Stimulated activated CD4-positive, alpha-beta T cell treated with anti-CD3 and anti-CD28 coated beads, Interleukin-15, amount 100 ng/mL, for 48 hours (primary cell): ENCODE measurements at places on chromosomes 12 and 14.

- no peak for DNase-seq
Observed at GRCh38 chr12:57469296-57470164, 9.9 kb downstream of the GLI1 start.

DNA sequence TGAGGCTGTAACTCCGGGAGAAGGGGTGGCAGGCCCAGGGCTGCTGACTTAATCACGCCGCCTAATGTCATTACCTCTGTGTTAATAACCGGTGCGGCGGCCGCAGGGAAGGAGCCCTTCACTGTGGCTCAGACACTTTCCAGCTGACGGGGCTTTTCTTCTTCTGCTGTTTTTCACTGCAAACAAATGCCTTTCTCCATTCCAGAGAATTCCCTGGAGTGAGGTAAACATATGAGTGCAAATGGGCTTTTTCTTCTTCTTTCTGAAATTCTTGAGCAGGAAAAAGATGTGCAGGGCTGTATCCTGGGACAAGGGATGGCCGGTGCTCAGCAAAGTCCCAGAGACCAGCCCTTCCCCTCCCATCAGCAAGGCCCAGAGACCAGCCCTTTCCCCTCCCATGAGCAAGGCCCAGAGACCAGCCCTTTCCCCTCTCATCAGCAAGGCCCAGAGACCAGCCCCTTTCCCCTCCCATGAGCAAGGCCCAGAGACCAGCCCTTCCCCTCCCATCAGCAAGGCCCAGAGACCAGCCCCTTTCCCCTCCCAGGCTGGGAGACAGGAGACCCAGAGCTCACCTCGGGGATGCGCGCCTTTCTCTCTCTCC lies 33.4 kb upstream of the FAM181A start:
- DNase-seq, result no peak

GRCh38 chr12:46609273-46609623 lies 216.5 kb downstream of the SLC38A4 start:
- no peak for DNase-seq

- DNase-seq, result no peak
Observed at GRCh38 chr12:1590221-1590979, 4.0 kb downstream of the FBXL14 start.

GRCh38 chr12:49233842-49234526 lies 30.9 kb upstream of the TUBA1C start:
- DNase-seq, result peak; percentile 26

DNA sequence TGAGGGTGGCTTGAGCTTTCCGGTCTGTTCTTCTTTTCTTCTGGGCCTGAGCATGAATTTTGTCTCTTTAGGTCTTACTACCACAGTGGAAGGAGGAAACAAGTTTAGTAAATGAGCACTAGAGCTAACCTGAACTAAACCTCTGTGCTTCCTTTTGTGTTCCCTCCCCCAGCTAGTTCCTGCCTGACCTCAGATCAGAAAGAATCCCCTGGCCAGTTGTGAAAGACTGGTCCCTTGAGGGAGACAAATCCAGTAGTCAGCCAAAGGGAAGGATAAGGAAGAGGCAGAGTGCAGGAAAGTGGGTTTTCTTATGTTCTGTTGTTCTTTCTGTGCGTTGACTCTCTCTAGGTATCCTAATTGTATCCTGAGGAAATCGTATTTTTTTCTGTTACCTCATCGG lies 17.5 kb downstream of the ZNF664 start:
- DNase-seq, result no peak

GRCh38 chr12:128853600-128854197 lies 421 bp downstream of the GLT1D1 start:
- no peak for DNase-seq

DNA sequence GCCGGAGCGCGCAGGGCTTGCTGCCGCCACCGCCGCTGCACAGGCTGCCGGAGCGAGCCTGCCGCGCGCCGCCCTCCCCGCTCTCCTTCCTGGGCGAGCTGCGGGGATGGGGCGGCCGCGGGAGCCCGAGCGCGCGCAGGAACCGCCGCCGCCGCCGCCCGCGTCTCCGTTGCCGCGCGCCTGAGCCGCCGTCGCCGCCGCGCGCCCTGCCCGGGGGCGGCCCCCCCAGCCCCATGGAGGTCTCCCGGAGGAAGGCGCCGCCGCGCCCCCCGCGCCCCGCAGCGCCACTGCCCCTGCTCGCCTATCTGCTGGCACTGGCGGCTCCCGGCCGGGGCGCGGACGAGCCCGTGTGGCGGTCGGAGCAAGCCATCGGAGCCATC lies 352 bp downstream of the PLXNC1 start:
- no peak for DNase-seq

DNA sequence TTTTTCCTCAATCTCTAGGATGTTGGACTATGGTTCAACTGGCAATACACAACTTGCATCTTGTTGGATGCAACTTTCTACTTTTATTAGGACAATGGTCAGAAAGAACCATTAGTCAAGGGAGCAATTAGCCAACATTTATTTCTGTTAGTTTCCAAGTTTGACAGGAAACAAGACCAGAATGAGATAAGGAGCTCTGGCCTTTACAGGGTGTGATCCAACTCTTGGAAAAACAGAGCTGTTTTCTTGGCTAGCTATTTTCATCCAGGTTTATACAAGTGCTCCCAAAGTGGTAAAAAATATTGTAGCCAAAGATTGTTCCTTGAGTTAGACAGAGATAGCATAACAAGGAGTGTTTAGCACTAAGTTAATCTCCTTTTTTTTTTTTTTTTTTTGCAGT lies 3.9 kb upstream of the SYNE2 start:
- no peak for DNase-seq

DNA sequence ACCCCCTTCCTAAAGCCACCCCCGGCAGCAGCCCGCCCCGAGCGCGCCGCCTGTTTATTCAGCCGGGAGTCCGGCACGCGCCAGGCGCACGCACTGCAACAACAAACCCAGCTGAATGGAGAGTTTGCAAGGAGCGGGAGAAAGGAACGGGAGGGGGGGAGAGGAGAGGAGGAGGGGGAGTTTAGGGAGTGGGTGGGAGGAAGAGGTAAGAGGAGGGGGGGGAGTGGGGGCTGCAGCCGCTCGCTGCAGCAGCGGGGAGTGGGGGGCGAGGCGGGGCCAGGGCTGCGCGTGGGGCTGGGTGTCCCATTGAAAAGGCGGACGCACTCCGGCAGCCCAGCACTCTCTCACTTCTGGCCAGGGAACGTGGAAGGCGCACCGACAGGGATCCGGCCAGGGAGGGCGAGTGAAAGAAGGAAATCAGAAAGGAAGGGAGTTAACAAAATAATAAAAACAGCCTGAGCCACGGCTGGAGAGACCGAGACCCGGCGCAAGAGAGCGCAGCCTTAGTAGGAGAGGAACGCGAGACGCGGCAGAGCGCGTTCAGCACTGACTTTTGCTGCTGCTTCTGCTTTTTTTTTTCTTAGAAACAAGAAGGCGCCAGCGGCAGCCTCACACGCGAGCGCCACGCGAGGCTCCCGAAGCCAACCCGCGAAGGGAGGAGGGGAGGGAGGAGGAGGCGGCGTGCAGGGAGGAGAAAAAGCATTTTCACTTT lies at the start of gene ASCL1:
Gene ASCL1 (plus strand): TSS at position 336 of the 712 bp plus-strand sequence. CDS start 571 bp downstream, outside the sequence.
- no peak for DNase-seq

GRCh38 chr14:51068268-51068667 lies 26.6 kb downstream of the TRIM9 start:
- DNase-seq, result no peak

GRCh38 chr12:115378291-115378690 lies 694.3 kb upstream of the TBX3 start:
- no peak for DNase-seq

GRCh38 chr14:55133416-55133815 lies 4.4 kb downstream of the LGALS3 start:
- DNase-seq, result no peak

- DNase-seq, result no peak
Observed at GRCh38 chr12:114123108-114123507, 157.0 kb upstream of the RBM19 start.
